Kidney capillary endothelial cell (primary cell): ENCODE measurements at places on chromosomes 5 and 9.

DNA sequence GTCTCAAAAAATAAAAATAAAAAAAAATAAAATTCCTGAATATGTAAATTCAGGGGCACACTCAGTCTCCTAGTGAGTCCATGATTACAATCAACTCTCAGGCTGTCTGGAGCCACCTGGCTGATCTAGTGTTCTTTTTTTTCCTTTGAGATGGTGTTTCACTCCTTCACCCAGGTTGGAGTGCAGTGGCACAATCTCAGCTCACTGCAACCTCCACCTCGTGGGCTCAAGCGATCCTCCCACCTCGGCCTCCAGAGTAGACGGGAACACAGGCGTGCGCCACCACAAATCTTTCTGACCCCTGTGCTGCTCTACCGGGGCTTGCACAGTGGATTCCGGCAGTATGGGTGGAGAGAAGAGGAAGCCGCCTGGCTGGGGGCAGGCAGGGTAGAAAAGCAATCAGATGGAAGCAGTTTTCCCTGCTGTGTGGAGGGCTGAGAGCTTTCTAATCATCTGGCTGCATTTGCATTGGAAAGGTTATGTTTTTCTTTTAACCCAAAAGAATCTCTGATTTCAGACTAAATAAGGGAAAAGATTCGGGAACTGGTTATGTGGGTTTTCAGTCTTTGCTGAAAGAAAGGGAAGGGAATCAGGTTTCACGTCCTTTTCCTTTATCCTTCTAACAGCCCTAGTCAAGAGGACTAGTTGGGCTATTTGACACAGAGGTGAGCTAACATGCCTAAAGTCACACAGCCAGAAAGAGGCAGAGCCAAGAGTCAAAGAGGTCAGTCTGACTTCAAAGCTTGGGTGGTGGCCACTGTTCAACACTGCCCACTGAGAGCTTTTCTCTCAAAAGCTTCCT, 26.3 kb upstream of the CORO2A start:
- DNase-seq: no peak

GRCh38 chr5:145791866-145792265, 43.3 kb downstream of the PRELID2 start:
- DNase-seq: no peak

GRCh38 chr5:55773057-55773456, 35.2 kb downstream of the DDX4 start:
- DNase-seq: no peak

- DNase-seq: peak; percentile 72
Measured at GRCh38 chr9:117763314-117763713, 59.1 kb downstream of the TLR4 start.

DNA sequence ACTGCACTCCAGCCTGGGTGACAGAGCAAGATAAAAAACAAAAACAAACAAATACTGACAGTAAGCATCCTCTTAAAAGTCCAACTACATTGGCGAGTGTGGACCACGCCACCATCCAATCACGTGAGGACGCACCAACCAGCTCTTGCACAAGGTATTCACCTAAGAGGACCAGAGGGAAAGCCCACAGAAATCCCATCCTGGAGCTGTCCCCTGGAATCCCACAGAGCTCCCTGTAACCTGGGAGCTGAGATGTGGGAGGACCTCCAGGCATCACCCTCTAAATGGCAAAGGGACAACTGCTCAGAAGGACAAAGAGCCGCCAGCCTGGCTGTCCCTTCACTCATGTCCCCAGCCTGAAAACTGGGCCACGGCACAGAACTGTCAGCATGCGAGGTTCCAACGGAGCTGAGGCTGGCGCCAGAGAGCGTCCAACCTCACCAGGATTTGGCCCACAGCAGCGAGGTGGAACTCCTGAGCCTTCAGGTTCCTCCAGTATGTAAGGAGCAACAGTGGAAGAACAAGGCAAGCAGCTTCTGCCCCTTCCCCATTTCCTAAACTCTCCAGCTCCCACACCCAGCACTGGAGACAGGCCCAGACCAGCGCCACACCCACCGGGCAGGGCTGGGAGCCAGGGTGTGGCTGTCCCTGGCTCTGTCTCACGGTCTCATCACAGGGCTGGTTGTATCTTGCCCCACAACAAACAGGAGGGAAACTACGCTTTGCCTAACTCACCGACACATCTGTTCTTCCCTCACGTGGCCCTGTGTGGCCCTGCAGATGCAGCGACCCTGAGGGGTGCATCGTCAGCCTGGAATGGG, 15.2 kb downstream of the IPPK start:
- no peak for DNase-seq

GRCh38 chr5:157548513-157549282, 26.9 kb downstream of the ADAM19 start:
- DNase-seq: no peak

DNA sequence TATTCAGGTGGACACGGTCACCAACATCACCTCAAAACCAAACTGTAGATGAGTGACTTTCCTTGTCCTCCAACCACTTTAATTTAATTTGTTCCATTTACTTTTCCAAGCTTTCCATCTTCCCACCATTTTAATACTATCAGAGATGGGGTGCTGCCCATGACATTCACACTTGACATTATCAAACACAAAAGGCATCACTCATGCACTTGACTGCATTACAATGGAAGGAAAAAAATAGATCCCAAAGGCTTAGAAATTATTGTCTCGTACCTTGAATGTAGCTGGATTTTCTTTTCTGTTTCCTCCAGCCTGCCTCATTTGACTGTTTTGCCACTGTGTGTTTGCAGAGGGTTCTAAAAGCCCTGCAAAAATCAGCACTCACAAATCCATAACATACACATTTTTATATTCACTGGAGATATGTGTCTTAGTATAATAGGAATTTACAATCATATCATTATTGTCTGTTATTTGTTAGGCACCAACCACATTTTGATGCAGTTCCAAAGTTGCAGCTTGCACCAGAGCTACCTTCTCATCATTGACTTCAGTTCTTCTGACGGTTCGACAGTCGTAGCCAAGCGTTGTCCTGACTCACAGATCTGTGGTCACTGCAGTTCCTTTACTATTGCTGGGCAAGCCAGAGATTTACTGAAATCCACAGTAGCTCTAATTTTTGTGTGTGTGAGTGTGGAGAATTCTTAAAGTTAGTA, 712.3 kb upstream of the WWC1 start:
- no peak for DNase-seq

- DNase-seq: no peak
Measured at GRCh38 chr5:86806206-86806605, 188.5 kb downstream of the COX7C start.
